ENCODE measurements at places on chromosomes 13 and 19.

DNA sequence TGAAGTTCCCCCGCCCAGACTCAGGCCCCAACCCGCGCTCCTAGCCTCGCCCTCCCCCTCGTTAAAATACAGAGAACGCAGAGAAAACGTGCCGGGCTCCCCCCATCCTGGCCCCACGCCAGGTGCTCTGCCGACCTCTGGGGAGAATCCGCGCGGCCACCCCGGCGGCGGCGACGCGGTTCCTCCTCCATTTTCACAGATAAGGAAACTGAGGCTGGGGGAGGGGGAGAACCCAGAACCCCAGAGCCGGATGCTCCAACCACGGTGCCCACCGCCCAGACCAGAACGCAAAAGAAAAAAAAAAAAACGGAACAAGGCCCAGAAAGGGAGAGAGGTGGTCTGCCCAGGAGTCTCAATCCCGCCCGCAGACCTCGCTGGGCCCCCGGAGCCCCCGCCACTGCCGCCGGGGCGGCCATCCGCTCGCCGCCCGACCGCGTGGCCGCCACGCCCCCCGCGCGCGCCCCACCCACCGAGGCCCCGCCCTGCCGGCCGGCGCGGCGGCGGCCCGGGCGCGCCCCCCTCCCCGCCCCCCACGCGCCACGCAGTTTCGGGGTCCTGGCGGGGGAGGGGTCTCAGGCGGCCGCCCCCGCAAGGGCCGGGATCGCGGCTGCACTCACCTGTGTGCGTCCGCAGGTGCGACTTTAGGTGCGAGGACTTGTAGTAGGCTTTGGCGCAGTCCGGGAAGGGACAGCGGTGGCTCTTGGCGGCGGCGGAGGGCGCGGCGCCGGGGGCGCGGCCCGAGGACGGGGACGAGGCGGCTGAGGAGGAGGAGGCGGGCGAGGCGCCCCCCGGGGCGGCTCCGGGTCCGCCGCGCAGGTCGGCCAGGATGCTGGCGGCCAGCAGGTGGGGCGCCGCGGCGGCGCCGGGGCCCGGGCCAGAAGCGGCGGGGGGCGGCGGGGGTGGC lies 703 bp downstream of the KLF16 start:
- DNase-seq = no peak

DNA sequence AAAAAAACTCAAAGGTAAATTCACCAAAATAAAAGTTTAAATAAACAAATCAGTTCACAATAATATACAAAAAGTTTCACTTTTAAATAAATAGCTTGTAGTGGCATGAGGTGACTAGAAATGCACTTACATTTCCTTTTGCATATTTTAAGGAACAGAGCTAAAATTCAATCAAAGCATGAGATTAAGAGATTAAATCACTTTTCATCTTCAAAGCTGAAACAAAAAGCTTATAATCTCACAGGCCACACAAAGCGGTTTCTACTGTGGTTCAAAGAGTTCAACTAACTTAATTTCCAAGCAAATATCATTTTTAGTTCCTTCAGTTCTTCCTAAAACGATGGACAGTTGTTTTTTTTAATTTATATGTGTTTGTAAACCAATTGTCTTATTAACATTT lies 38.9 kb downstream of the TSC22D1 start:
- no peak for DNase-seq

DNA sequence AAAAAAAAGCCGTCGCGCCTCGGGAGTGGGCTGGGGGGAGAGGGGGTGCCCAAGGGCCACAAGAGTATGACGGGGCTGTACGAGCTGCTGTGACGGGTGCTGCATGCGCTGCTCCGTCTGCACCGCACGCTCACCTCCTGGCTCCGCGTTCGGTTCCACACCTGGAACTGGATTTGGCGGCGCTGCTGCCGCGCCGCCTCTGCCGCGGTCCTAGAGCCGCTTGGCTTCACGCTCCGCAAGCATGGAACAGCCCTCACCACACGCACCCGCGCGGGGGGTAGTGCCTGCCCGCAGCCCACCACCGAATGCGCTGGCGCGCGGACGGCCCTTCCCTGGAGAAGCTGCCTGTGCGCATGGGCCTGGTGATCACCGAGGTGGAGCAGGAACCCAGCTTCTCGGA lies 18.8 kb downstream of the C1QTNF9 start:
- DNase-seq = peak; percentile 57

DNA sequence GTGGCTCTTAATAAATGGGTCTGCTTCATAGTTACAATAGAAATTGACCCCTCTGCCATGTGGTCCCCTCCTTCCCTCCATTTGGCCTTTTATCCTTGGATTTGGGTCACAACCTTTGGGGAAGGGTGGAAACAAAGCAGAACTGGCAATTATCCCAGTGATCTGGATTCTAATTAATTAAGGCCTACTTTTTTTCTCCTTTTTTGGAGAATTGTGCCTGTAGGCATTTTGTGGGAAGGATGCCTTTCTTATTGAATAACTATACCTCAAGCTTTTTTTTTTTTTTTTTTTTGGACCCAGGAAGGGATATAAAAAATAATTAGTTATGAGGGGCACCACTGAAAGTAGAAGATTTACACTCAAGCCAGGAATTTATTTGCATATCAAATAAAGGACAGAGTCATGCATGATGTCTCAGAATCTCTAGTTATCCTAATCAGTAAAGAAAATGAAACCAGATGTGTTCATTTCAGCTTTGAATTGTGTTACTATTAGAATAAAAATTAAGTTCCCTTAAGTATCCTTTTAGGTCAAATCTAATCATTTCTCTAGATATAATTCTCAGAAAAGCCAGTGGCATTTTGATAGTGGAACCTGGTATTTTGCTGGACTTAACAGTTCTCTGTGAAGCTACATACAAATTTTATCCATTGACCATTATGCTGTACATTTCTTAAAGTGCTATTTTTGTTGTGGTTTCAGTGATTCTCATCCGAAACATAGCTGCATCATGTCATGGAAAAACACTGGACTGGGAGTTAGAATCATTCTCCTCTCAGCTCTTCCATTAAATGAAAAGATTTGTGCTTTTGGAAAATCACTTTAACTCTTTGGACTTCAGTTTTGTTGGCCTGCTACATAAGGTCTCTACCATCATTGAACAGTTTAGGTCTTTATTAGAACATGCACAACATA lies 129.3 kb downstream of the KCNRG start:
- no peak for DNase-seq

- peak; percentile 80 for DNase-seq
Observed at GRCh38 chr19:7850000-7850813, 20.2 kb downstream of the EVI5L start.

GRCh38 chr19:51710163-51710562 lies 13.6 kb downstream of the HAS1 start:
- DNase-seq = no peak

DNA sequence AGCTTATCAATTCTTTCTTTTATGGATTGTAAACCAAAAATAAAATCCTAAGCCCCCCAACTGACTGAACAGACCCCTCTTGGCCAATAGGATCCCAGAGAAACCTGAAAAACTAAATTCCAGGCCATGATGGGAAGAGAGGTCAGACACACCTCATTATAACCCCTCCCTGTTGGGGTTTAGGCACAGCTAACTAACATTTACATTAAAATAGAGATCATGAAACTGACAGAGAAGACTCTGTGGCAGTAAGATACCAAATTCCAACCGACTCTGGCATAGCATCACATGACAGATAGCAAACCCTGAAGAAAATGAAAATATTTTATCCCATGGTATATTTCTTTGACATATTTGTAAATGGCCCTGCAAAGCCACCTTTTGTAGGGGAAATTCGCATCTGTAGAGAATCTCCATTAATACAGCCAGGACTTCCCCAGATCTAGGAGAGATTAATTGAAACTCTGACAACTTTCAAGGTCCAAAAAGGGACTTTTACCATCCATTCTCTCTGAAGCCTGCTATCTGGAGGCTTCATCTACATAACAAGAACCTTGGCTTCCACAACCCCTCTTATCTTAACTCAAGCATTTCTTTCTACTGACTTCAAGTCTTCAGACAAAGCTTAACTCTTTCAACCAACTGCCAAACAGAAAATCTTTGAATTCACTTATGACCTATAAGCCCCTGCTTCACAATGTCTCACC lies 27.1 kb upstream of the GAS6 start:
- DNase-seq = no peak

GRCh38 chr19:55368701-55369563 lies 1.3 kb downstream of the IL11 start:
- DNase-seq = peak; percentile 43

- no peak for DNase-seq
Observed at GRCh38 chr13:93561576-93562225, 335.1 kb downstream of the GPC6 start.

DNA sequence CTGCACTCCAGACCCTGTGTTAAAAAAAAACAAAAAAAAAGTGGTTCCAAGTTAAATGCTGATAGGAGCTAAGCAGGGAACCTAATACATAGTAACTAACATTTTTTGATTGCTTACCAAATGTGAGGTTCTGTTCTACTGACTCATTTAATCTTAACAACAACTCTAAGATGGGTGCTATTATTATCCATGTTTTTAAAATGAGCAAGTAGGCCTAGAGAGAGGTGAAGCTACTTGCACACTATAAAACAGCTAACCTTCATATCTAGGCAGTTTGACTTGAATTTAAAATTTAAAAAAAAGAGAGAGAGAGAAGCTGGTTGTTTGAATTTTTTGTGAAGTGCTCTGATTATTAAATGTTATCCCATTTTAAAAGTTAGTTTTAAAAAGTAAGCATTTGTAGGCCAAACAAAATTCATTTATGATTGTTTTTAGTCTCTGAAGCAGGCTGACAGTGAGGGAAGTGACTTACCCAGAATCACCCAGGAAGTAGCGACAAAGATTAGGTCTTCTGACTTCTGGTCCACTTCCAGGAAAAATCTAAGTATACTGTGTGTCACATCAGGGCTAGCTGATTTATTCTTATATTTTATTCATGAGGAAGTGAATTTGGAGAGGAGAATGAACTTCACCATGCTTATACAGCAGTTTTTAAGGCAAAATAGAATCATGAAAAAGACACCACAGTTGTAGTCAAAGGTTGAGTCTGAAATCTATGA lies 2.4 kb downstream of the SIGLECL1 start:
- no peak for DNase-seq

GRCh38 chr19:8612807-8613171 lies 2.3 kb upstream of the ADAMTS10 start:
- DNase-seq = no peak

- peak; percentile 81 for DNase-seq
Observed at GRCh38 chr13:113209759-113210421, 477 bp downstream of the CUL4A start.

- no peak for DNase-seq
Observed at GRCh38 chr19:49564616-49565045, 15.7 kb downstream of the NOSIP start.

DNA sequence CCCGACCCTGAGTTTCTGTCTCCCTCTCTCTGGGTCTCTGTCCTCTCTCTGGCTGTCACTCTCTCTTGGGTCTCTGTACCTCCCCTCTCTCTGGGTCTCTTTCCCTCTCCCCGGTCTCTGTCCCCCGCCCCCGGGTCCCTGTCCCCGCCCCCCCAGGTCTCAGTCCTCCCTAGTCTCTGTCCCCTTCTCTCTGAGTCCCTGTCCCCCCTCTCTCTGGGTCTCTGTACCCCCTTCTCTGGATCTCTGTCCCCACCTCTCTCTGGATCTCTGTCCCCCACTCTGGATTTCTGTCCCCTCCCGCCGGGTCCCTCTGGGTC lies 2.3 kb upstream of the FTL start:
- DNase-seq = no peak

DNA sequence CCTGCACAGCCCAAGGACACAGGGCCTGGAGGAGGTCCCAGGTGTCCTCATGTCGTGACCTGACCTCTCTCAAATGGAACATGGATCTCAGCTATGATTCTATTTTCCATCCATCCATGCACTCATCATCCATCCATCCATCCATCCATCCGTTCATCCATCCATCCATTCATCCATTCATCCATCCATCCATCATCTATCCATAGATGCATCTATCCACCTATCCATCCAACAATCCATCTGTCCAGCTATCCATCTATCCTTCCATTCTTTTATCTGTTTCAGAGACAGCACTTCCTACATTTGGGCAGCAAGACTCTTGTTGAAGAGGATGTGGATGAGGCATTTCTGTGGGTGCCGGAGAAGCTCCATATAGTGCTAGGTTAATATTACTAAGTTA lies 86.7 kb downstream of the SCGB2B2 start:
- DNase-seq = no peak

DNA sequence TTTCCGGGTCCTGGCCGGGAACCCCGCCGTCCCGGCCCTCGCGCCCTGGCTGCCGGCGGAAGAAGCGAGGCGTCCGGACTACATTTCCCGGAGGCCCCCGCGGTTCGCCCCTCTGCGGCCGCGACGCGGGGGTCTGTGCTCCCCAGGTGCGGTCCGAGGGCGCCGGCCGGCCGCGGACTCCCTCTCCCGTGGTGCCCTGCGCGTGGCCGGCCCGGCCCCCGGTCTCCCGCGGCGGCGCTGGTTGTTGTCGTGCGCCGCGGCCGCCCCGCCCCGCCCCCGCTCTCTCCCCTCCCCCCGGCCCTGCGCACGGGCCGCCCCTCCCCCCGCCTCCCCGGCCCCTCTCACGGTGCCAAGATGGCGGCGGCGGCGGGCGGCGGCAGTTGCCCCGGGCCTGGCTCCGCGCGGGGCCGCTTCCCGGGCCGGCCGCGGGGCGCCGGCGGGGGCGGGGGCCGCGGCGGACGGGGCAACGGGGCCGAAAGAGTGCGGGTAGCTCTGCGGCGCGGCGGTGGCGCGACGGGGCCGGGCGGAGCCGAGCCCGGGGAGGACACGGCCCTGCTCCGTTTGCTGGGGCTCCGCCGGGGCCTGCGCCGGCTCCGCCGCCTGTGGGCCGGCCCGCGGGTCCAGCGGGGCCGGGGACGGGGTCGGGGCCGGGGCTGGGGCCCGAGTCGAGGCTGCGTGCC lies at the start of gene KMT2B:
KMT2B (plus strand) TSS at position 339 of the 680 bp plus-strand sequence; CDS start at position 355, 16 bp downstream.
- DNase-seq = peak; percentile 98

DNA sequence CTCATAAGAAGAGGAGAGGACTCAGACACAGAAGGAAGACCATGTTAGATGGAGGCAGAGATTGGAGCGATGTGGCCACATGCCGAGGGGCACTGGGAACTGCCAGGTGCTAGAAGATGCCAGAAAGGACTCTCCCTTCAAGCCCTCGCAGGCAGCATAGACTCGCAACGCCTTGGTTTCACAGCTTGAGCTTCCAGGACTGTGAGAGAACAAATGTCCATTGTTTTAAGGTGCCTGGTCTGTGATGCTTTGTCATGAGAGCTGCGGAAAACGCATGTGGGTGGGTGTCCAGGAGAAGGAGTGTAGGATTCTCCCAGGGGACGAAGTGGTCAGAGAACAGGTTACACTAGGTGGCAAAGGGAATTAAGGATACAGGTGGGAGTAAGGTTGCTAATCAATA lies 125.9 kb upstream of the USP29 start:
- no peak for DNase-seq

- DNase-seq = peak; percentile 95
Observed at GRCh38 chr19:40605216-40605971, 4.2 kb downstream of the LTBP4 start.
